Fibroblast of skin of scalp (primary cell): ENCODE measurements at places on chromosomes 11 and 22.

GRCh38 chr22:22343581-22344296 is 99.2 kb downstream of the VPREB1 start:
- no peak for DNase-seq

GRCh38 chr11:128324531-128325141 is 262.7 kb downstream of the ETS1 start:
- no peak for DNase-seq

DNA sequence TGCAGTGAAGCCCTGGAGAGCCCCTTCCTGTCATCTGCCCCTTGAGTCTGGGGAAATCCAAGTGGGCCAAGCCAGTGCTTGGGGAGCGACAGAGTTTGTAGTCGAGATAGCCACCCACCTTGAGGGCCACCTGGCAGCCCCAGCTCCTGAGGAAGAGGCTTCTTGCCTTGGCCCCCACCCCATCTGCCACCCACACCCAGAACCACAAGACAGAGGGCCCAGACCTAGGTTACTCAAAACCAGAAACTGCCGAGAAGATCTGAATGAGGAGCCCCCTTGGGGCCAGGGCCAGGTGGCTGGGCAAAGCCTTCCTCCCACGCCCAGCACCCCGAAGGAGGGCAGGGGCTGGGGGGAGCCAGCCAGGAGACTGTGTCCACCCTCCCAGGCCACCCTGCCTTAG is 18.8 kb upstream of the PRR5 start:
- no peak for DNase-seq

DNA sequence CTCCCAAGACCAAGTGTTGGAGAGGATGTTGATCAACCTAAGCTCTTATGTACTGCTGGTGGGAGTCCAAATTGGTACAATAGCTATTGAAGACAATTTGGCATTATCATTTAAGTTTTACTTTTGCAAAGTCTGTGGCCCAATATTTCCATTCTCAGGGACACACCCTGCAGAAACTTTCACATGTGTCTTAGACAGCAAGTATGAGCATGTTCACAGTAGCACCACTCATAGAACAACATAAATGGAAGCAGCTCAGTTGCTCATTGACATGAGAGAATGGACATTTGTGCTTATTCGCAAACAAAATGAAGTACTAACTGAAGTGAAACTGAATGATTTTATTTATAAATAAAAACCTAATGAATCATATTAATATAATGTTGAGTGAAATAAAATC is 135.5 kb downstream of the NOX4 start:
- DNase-seq = no peak

DNA sequence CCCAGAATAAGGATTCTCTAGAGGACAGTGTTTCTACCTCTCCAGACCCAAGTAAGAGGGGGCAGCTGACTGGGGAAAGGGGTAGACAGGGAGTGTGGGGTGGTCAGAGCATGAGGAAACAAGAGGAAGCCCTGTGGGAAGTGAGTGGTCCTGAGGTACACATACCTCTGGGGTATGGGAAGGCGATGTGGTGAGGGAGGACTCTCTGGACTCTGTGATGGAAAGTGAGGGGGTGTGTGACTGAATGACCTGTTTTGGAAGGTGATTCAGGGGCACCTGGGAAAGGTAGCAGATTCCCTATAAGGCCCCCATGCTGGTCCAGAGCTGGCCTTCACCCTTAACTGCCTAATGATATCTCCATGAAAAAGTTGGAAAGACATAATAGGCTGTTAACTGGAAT is 80.1 kb downstream of the DEPDC5 start:
- DNase-seq = no peak

DNA sequence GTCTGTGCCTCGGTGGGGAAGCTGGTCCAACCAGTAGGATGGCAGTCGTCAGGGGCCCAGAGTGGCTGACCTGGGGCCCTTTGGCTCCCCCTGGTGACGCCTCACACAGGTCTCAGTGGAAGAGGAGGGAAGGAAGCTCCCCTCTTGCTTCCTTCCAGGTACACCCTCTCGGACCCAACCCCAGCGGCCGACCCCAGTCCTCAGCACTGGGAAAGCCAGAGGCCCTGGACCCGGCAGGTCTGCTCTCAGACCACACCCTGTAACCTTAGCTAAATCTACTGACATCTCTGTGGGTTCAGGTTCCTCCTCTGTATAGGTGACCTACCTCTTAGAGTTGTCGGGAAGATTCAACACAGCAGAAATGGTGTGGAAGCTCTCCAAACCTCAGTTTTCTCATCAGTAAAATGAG is 3.4 kb upstream of the SCUBE1 start:
- peak; percentile 14 for DNase-seq

- peak; percentile 98 for DNase-seq
Observed at GRCh38 chr22:39174498-39175352, 22.2 kb upstream of the CBX7 start.

DNA sequence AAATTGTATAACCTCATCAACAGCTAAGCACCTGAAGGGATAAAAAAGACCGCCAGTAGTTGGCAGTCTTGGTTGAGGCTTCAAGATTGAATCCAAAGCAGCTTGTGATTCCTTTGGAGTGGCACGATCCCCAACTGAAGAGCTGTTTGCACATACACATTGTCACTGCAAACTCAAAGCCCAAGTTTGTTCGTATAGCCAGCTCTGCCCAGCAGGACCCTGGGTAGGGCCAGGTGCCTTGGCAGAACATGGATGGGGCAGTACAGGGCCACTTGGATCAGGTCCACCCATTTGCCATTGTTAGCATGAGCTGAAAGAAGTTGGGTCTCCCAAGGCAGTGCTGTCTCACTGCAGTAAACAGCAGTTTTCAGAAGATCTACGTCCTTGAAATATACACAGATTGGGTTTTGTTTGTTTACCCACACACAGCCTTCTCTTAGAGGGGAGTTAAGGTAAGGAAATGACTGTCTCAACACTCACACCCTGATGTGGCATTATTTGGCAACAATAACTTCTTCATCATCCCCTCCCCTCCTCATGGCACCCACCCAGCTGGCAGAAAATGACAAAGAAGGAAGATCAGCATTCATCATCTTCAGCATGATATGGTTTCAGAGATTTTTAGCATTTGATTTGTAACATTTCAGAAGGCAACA is 132.9 kb downstream of the COMMD9 start:
- peak; percentile 24 for DNase-seq
